ENCODE measurements at places on chromosomes 2 and 18.

DNA sequence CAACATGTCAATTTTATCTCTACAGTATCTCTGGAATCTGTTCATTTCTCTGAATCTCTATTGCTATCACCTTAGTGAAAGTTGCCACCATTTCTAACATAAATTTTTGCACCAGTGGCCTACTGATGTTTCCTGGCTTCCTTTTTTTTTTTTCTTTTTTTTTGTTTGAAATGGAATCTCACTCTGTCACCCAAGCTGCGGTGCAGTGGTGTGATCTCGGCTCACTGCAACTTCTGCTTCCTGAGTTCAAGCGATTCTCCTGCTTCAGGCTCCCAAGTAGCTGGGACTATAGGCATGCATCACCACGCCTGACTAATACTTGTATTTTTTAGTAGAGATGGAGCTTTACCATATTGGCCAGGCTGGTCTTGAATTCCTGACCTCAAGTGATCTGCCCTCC, 35.1 kb downstream of the KCNJ13 start:
- no peak for DNase-seq

GRCh38 chr2:118856330-118856977, 9.0 kb upstream of the EN1 start:
- no peak for DNase-seq

- no peak for DNase-seq
These were observed 4.4 kb upstream of the PPP4R3B start for GRCh38 chr2:55621802-55622201.

GRCh38 chr2:205733648-205734047, 51.3 kb downstream of the NRP2 start:
- no peak for DNase-seq

GRCh38 chr2:130334026-130334425, 8.7 kb upstream of the IMP4 start:
- DNase-seq = no peak

DNA sequence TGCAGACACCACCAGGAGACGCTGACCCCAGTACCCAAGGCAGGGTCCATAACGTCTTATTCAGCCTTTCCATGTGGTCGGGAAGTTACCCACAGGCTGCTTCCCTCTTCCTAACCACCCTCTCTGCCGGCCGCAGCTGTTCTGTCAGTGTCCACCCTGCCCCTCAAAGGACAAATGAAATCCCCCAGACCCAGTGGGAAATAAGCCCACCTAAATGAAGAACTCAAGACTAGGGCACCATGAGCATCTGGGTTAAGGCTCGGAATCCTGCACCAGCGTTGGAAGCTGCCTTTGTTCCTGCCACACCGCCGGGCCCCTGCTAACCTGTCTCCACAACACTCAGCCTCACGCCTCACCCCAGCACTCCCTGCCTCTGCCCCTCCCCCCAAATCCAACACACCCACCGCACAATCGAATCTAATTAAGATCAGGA, 21.7 kb downstream of the BCL11A start:
- DNase-seq = no peak

DNA sequence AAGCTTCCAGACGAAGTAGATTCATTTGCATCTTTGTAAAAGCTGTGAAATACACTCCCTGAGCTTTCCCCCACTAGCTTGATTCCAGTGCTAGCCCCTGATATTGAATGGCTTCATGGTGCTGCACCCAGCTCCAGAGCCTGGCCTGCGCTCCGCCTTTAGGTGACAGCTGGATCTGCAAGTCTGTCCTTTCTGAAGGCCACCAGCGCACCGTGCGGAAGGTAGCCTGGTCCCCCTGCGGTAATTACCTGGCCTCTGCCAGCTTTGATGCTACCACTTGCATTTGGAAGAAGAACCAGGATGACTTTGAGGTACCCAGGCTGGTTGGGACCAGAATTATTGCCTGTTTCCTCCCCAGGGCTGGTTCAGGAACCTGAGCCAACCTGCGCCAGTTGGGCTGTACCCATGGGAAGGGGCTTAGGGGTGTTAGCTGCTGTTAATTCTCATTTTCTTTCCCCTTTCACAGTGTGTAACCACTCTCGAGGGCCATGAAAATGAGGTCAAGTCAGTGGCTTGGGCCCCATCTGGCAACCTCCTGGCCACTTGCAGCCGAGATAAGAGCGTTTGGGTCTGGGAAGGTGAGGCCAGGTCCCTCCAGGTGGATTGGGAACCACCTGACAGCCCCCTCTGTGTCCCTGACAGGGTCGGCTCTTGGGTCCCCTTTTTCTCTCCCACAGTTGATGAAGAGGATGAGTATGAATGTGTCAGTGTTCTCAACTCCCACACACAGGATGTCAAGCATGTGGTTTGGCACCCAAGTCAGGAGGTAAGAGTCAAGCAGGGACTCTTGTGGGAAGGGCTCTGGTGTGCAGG, 1.3 kb downstream of the CIAO1 start:
- DNase-seq = no peak

DNA sequence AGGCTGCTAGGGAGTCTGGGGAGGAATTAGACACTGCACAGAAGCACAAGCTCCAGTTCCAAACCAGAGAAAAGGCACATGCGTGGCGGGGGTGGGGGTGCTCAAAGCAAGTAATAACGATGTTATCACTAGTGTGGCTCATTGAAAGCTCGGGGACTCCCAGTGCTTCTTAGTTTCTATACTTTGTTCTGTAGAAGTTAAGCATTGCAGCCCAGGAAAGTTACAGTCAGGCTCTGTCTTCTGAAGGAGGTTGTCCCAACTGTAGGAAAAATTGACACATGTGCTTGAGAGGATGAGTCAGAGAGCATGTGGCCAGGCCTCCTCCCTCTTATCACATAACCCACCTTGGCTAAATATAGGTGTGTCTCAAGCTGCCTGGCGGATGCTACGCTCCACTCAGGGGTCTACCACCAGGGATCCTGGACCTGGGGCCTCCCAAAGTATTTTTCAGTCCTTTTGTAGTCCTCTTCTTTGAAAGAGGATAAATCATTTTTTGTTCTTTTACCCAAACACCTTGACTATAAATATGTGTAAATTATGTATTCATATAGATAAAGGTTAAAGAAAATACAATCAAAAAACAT, 3.8 kb downstream of the GALNT5 start:
- no peak for DNase-seq

DNA sequence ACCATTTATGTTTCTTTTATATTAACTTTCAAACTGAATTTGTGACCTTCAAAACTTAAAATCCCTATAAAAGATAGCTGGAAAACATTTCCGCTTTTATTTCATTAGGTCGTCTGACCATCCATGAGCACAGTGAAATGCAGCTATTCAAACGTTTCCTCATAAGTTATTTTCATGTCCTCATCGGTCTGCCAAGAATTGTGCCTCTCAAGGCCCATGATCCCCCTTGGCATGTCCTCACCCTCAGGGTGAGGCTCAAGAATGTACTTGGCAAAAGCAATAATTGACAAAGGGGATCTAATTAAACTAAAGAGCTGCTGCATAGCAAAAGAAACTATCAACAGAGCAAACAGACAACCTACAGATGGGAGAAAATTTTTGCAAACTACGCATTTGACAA, 12.4 kb downstream of the SLC66A2 start:
- no peak for DNase-seq

DNA sequence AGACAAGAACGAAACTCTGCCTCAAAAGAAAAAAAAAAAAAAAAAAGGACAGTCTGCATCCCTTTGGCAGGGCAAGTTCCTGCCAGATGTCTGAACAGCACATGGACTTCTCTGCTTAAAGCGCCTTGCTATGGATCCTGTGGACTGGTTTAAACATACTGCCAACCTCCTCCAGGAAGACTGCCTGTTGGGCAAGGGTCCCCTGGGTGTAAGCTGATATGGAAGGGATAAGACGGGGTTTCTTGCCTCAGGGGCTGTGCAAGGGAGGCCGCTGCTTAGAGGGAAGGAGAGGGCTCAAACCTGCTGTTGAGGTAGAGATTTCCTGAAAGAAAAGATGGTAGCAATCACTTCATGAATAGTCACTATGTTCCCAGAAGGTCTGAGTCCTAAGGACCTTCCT, 22.2 kb downstream of the SKA1 start:
- no peak for DNase-seq

GRCh38 chr18:39380186-39380725, 1814.7 kb upstream of the CELF4 start:
- DNase-seq = no peak

DNA sequence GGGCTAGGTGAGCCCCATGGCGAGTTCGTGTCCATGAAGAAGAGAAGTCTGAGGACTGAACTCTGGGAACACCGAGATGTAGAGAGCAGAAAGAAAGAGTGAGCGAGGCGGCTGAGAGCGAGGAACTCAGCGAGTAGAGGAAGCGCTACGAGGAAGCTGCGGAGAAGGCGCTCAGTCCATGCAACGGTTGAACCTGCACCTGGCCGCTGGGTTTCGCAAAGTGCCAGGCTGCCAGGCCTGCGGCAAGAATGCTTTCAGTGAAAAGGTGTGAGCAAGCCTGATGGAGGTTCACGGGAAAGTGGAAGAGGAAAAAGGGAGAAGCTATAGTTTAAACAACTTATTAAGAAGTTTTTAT, 251.0 kb upstream of the TMEM200C start:
- DNase-seq = no peak

- peak; percentile 89 for DNase-seq
These were observed at the start of gene TMEM17 for GRCh38 chr2:62505750-62506420. TSS of gene TMEM17 (minus strand) at chr2:62506195. CDS start at chr2:62506129, 66 bp downstream.

GRCh38 chr18:8673256-8674209, 31.8 kb upstream of the MTCL1 start:
- no peak for DNase-seq

GRCh38 chr2:191358325-191359025, 113.3 kb downstream of the MYO1B start:
- DNase-seq = no peak

- no peak for DNase-seq
These were observed 122.4 kb downstream of the PTGR3 start for GRCh38 chr18:75086494-75087034.

GRCh38 chr2:144438801-144439631, 80.9 kb downstream of the ZEB2 start:
- no peak for DNase-seq

- DNase-seq = no peak
These were observed 133.5 kb downstream of the CERS6 start for GRCh38 chr2:168589236-168590211.

DNA sequence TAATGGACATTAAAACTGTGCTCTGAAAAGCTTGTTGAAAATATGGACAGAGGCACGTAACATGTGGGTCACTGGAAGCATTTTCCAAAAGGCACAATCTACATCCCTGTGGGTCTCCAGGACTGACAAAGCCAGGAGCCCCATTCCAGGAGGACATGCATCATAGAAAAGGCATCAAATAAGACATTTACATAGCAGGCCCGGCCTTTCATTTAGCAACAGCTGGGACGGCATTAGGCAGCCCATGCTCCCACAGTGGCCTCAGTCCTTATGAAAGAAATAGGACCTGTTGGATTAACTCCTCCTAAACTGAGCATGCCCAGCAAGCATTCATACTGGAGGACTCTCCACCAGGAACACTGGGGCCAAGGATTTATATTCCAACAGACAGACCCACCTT, 72.2 kb downstream of the TWIST2 start:
- no peak for DNase-seq

DNA sequence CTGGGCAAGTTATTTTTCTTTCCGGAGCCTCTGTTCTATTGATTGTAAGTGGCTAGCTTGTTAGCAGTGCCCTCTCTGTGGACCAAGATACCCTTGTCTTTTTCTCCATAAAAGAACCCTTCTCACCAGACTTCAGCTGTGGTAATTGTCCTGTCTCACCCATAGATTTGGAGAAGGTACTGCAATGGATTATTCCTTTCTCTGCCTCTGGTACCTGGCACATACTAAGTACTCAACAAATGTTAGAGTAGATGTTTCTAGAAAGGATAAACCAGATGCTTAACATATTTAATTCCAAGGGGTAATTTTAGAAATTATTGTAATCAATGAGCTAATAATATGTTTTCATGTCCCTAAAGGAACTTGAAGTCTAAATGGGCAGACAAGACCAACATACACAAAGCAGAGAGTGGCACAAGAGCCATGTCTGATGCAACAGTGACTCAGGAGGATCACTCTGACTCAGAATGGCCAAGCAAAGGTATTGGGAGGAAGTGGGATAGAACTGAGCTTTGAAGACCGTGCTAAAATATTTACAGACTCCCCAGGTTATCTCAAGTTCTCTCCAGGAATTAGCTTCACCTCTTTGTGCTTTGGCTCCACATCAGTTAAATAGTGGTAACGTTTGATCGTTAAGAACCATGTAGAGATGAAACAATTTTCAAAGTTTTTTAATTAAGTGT, 129.7 kb upstream of the OSR1 start:
- no peak for DNase-seq

GRCh38 chr18:77248873-77249568, 627 bp upstream of the GALR1 start:
- no peak for DNase-seq

GRCh38 chr2:239779584-239779983, 245.6 kb downstream of the NDUFA10 start:
- no peak for DNase-seq

DNA sequence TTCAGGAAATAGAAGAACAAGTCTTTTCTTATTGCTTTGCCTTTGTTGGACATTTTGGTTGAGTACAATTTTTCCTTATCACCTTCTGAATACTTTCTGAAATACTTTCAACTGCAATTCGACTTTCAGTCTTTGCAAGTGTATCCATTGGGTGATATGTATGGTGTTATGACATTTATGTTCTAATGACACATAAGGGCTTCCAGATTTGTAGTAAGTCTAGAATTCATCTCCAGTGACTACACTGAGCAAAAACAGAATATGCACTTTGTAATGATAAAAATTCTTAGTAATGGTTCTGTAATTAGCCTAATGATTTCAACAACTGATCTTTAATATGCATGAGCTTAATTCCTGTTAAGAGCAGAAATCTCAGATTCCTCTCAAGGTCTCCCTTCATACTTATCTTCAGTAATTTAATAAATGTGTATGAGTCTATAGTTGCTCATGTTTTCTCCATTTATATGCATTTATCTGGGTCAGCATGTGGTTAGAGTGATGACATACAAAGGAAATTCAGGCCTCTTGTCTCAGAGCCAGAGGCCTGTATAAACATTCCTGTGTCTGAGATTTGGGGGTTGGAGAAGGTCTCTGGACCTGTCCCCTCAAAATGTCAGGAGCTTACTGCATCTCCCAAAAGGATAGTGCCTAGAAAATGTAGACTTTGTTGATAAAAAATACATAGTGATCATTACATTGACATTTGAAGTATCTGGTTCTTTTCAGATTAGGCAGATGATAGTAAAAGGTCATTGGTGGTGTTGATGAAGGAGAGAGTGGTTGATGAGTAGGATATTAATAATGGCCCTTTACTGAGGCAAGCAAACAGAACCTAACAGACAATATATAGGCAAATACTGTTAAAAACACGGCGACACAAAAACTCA, 114.9 kb downstream of the QPCT start:
- no peak for DNase-seq

GRCh38 chr2:28342081-28342967, 50.3 kb upstream of the FOSL2 start:
- DNase-seq = no peak

GRCh38 chr2:239484571-239485355, 83.9 kb upstream of the HDAC4 start:
- no peak for DNase-seq

GRCh38 chr18:79950515-79951341, 725 bp downstream of the SLC66A2 start:
- no peak for DNase-seq

- DNase-seq = no peak
These were observed 70.6 kb downstream of the ACVR1 start for GRCh38 chr2:157805519-157805918.

GRCh38 chr2:167946441-167946841, 301.0 kb downstream of the STK39 start:
- no peak for DNase-seq

Measured in globus pallidus (tissue), 1 donor.